ENCODE measurements at places on chromosomes 2 and 18.

DNA sequence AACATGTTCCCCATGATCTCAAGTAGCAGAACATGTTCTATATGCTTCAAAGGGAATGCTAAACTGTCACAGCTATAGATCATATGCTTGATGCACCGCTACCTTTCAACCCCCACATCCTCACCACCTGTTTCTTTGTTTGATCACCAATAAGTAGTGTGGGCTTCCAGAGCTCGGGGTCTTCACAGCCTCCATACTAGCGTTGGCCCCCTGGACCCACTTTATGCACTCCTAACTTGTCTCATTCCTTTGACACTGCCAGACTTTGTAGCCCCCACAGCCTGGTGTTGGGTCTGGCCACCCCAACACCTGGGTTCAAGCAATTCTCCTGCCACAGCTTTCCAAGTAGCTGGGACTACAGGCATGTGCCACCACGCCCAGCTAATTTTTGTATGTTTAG, 11.6 kb upstream of the RBM44 start:
- no peak for DNase-seq

GRCh38 chr2:111071600-111072171, 49.0 kb upstream of the BCL2L11 start:
- DNase-seq, result peak; percentile 85

DNA sequence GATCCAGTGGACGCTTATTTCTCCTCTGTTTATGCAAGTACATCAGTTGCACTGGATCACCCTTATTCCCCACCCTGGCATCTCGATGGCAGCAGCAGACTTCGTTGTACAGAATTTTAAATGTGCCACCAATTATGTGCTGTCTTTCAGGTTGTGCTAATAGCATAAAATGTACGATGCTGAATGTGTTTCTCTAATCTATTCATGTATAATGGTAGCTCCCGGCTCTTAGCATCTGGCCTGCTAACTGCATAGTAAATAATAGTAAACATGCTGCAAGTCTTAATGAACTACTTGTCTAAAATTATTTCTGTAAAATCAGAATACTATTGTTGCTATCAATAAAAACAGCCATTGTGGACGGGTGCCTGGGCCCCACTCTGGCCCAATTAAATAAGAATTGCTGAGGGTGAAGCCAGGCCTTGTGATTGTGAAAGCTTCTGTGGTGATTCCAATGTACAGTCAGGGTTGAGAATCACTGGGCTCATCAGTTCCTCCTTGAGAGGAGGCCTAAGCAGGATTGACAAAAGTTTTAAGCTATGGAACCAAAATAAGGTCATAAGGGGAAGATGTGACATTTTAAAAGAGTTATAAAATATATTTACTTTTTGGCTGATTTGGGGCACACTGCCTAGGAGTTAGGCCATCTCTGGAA, 14.4 kb upstream of the MYO3B start:
- no peak for DNase-seq

DNA sequence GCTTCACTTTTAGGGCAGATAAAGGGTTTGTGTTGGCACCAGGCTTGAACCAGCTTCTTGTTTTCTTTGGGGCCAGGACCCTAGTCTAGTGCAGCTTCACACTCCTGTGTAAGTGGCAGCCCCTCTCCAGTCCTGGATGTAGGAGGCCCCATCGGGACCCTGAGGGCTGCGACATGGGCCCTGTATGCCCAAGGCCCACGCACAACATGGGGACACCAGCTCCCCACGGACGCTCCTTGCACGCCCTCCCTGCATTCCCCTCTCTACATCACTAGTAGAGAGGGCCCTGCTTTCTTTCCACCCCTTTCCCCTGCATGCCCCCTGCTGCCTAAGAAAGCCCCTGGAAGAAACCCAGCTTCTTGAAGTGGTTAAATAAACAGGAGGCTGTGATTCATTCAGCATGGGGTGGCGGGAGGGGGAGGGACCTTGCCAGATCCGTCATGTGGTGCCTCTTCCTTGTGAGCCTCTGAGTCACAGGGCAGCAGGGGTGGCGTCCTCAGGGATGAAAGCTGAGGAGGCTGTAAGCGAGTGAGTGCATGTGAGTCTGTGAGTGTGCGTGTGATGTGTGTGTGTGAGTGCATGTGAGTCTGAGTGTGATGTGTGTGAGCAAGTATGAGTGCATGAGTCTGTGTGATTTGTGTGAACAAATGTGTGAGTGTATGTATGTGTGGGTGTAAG, 42.5 kb downstream of the COPS8 start:
- DNase-seq, result peak; percentile 99

DNA sequence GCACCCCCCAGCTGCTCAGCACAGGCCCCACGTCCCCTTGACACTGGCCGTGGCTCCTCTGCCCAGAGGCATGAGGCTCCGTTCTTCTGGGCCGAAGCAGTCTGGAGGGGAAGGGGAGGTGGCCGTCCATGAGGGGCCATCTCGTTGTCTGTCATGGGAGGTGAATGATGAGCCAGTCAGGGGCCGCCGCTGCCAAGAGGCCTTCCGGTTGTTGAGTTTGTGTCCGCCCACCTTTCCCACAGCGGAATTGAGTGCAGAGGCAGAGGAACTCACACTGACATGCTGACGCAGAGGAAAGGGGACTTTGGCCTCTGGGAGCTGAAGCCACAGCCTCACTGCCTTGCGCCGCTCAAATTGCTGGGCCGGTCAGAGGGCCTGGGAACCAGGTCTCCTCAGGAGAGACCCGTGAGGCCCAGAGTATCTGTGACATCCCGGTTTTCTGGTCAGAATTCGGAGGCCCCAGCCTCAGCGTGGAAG, 268.4 kb downstream of the ATAD2B start:
- no peak for DNase-seq

- DNase-seq, result no peak
Observed at GRCh38 chr18:30044496-30044895, 998.0 kb downstream of the DSC3 start.

GRCh38 chr2:166112193-166112605, 15.6 kb downstream of the SCN1A start:
- DNase-seq, result peak; percentile 11

DNA sequence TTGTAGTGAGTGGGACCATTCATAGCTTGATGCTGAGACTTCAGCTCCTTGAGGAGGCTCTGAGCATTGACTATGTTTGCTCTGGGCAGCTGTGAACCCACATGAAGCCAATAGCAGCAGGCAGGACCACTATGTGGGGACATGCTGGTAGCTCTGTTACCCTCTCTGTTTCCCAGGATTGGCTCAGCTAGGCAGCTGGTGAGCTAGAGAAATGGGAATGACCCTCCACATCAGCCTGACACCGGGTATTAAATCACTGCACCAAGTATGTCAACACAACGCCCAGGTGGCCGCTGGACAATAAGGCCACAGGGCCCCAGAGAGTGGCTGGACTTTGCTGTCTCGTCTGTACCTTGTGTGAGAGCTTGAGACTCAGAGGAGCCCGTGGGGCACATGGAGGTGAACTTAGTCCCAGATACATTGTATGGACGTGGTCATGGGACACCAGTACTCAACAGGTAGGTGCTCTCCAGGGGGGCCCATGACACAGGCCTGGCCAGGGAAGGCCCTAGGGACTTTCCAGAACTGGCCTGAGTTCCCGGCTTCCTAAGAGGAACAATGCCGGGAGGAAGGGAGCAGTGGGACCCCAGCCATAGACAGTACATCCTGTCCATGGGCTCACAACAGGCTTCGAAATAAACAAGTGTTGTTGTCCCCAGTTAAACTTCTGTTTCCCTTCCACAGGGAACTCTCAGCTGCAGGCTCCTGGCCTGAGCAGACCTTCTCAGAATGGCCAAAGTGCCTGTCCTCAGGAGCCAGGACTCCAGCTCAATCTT, 35.2 kb downstream of the HS1BP3 start:
- no peak for DNase-seq

DNA sequence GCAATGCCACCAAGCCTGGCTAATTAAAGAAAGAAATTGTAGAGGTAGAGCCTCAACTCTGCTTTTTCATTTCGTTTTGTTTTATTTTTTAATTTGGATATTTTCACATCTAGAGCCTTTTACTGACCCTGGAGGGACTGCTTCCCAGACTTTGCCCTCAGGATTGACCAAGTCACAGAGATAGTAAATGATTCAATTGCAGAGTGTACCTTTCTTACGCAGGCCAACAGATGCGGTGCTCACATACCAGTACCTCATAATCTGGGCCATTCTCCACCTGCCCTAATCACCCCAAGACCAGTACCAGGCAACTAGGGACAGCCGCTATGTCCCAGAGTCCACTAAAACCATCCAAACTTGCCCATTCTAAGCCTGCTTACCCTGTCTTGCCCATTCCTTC, 110.8 kb downstream of the DDX1 start:
- DNase-seq, result no peak

DNA sequence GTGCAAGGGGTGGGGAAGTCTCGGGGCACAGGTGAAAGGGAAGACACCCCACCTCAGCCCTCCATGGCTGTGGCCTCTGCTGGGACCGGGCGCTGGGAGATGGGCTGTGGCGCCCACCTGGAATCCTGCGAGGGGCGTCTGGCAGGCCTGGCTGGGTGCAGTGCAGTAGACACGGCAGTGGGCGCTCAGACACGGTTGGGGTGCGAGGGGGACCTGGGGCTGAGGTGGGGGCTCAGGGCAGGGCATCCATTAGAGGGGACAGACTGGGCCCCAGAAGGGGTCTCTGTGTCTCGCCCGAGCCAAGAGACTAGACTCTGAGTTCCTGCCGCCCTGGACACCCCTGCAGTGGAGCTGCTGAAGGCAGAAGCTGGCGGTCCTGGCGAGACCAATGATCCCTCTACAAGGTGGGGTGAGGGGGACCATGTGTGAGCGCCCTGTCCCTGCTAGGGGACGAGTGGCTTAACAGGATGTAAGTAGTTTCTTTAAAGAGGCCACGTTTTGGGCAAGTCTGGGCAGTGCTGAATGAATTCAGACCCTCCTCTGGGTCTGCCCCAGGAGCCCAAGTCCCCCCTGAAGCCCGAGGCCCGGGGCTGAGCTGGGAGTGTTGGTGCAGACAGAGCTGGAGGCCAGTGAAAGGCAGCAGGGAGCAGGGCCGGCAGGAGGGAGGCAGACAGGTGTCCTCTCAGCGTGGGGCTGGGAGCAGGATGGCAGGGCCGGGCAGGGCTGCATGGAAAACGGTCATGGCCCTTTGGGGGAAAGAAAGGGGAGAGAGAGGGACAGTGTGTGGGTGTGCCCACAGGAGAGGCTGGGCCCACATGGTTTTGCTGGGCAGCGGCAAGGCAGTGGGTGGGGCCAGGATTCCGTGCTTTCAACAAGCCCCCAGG, 57.2 kb downstream of the HS6ST1 start:
- no peak for DNase-seq

DNA sequence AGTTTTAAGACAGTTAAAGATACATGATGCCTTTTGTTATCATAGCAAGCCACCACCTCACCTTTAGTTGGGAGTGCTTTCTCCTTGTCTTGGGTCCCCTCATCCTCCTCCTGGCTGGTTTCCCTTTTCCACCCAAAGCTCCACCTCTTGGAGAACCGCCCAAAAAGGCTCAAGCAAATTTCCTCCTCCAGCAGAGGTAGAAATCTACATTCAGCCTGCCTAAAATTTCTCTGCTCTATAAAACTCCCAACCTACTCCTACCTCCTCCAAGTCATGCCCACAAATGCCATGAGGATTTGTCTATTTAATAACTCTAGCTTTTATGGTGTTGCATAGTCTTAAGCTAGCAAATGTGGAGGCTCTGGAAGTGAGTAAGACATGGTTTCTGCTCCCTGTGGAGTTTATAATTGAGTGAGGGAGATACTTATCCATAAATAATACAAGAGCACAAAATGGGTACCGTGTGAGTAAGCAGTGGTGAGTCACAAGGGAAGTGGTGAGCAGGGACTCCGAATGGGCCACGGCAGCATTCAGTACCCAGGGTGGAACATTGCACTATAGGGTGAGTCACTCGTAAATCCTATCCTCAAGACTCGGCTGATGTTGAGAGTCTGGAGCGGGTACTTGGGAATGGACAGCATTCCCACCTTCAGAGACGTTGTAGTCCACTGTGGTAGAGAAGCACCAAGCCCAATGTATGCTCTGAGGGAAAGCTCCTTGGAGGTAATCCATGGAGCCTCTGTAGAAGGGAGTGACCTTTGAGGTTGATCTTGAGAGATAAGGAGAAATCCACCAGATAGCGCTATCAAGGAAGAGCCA, 146.3 kb downstream of the RTN4 start:
- DNase-seq, result peak; percentile 100

- DNase-seq, result peak; percentile 37
Observed at GRCh38 chr18:478681-479080, 21.8 kb downstream of the COLEC12 start.

DNA sequence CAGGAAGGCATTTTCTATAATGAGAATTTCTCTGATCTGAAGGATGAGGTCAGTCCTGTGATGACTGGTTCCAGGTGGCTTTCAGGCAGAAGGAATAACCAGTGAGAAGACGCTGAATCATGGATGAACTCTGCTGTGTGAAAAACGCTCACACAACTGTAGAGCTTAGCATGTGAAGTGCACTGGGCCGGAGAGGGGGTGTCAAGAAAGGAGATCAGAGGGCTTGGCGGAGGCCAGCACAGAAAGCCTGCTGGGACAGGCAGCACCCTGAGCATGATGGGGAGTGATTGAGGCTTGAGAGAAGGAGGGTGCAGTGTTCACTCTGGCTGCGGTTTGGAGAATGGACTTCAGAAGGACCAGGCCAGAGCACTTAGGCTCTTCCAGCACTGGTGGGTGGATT, 236.5 kb downstream of the TPGS2 start:
- DNase-seq, result no peak

DNA sequence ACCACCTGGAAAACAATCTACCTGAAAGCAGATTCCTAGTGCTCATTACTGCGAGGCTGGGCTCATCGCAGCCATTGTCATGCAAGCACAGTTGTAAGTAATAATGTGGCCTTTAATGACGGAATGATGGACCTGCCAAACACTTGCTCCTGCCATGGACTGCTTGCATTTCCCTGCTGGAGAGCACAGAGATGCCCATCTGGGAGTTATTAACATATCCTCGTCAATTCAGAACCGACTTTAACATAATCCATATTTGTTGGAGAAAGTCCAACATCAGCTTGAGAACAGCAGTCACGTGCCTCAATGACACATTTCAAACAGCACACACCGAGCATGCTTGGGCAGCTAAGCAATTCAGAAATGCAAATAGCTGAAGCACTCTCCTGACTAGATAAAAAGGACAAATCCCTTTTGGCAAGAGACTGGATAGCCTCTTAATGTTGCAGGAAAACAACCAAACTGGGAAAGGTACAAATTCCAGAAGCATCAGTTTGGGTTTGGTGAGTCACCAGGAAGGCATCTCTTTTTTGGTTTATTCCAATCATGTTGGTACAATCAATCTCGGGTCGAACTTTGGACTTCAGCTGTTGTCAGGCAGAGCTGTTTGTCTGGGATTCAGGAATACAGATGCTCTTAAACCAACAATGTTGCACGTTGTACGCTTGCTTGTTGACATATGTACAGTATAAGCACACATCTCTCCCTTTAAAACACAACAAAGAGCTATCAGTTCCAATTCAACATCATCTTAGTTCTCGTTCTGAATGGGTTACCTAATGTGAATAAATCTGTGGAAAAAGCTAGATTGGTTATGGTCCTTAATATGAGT, 395.8 kb downstream of the LNPK start:
- DNase-seq, result peak; percentile 33

DNA sequence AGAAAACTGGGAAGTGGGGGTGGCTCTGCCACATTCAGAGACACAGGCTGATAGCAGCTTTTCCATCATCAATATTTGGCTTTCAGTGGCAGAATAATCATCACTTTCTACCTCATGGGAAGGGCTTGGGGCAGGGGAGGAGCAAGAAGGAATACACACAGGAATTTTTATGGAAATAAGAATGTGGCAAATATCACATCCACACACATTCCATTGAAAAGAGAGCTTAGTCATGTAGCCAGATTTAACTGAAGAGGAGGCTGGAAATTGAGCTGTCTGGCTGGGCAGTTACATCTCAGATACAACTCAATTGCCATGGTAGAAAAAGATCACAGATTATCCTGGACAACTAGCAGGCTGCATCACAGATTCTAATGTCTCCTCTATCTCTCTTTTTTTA, 1474.0 kb upstream of the ACVR2A start:
- DNase-seq, result peak; percentile 80

GRCh38 chr2:60046529-60046928, 506.9 kb downstream of the BCL11A start:
- no peak for DNase-seq
